ENCODE measurements at places on chromosomes 3 and 15. TPM values are rescaled to one million over a fixed set of nuclear protein-coding genes. Genes with fewer than 3 reads are reported as not detected.

- no peak for DNase-seq
Measured at GRCh38 chr15:89671687-89672086, 7.5 kb downstream of the PLIN1 start.

GRCh38 chr15:43517354-43518196, at the start of gene MAP1A:
TSS of gene MAP1A (plus strand) at chr15:43517608. CDS start at chr15:43521474, 3,866 bp downstream.
- DNase-seq = peak; percentile 68

DNA sequence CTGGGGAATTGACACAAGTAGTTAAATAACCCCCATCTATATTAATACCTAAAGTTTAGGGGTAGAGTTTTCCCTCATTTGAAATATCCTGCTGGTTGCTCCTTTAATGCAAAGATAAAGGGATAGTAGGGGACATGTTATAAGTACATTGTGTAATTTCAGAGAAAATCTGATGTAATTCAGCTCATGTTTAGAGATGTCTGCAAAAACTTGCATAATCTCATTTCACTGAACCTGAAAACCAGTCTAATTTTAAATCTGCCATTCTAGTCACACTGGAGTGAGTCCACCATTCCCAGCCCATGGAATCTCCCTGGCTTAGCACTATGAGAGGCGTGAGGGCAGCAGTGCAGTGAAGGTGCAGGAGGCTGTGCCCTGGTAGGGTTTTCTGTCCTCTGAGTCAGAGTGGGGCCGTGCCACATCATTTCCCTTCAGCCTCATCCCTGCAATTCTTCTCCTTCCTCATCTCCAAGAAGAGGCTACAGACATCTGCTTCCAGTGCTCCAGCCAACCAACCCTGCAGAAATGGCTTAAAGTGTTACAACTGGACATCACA, 246.3 kb upstream of the UMPS start:
- no peak for DNase-seq

DNA sequence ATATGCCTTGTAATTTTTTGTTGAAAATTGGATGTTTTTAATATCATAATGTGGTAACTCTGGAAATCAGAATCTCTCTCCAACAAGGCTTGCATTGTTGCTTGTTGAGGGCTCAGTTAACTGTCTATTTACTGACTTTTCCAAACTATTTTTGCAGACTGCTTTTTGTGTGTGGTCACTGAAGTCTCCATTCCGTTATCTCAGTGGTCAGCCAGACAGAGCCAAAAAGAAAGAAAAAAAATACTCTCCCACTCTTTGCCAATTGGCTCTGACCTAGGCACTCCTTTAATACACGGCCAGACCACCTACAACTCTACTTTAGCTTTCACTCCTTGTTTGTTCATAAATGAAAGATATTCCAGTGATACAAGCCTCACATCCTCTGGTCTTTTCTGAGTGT, 52.5 kb downstream of the IFT80 start:
- no peak for DNase-seq

DNA sequence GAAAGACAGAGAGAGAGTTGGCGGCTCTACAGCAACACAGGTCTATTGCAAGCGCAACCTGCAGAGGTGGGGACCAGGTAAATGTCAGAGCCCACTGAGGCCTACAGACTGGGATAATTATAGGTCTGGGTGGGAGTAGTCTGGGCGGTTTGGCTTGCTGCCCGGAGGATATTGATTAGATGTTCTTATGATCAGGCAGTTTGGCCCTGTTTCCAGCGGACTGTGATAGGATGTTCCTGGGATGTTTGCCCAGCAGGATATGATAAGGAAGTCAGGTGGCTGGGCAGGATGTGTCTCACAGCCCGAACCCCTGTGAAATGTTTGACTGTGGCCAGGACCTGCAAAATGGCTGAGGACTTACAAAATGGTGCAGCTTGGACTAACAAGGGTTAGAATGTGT, 364.9 kb downstream of the NAALADL2 start:
- peak; percentile 83 for DNase-seq

GRCh38 chr3:46368569-46368968, 2.2 kb upstream of the CCR5 start:
- peak; percentile 75 for DNase-seq

GRCh38 chr15:63597038-63597790, at the start of gene FBXL22:
TSS of gene FBXL22 (plus strand) at chr15:63597387. CDS start at chr15:63597393, 6 bp downstream.
- DNase-seq = peak; percentile 76

GRCh38 chr3:98274914-98275313, 7.4 kb upstream of the OR5H2 start:
- DNase-seq = no peak

DNA sequence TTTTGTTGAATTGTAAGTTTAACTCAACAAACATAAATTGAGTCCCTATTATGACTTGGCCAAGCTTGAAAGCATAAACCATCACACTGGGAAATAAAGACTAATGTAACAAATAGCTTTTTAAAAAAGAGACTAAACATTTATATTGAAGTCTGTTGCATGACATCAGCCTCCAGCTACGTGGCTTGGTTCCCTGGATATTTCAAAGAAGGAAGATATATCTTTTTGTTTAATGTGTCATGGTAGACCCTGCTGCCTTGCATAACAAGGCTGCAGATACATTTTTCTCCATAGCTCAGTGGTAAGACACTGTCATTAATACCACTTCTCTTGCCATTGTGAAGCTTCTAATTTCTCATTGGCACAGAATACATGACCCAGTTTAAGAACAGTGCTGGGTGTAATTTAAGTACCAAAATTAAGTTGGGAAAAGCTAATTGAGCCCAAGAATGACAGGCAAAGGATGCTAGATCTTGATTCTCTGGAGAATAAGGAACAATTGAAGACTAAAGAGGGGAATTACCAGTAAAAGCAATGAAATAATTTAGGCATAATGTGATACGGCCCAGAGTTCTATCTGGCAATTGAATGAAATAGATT, 14.0 kb downstream of the RCN2 start:
- DNase-seq = no peak

GRCh38 chr15:66885281-66885915, 180.0 kb upstream of the SMAD3 start:
- no peak for DNase-seq

DNA sequence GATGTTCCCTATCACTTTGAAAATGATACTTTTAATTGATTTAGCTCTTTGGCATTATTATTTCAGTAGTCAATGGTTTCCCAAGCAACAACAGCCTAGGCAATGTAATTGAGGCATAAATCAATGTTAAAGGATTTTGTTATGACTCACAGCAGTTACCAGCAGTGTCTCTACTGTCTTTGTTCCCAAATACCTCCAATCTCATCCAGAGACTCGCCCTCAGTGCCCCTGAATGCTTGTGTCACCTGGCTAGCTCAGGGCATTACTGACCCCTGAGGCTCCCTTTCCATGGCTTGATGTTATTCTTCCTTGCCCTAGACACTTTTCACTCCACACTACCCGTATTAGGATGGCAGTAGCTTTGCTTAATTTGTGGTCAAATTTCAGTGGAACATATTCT, 227.2 kb downstream of the SQOR start:
- DNase-seq = no peak

DNA sequence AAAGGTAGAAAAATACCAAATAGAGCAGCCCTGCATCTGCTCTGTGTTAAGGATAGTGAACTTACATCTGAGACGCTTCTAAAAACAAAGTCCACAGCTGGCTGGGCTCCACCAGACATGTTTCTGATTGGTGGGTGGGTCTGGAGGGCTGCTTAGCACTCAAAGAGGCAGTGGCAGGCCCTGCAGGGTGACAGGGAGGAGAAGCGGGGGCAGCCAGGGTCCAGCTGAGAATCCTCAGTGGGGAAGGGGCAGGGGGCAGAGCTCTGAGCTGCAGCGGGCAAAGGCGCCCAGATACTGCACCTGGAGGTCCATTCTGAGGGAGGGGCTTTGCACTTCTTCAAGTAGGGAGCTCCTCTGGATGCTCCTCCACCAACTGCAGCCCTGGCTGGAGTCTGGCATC, 28.1 kb downstream of the PRR23E start:
- no peak for DNase-seq

DNA sequence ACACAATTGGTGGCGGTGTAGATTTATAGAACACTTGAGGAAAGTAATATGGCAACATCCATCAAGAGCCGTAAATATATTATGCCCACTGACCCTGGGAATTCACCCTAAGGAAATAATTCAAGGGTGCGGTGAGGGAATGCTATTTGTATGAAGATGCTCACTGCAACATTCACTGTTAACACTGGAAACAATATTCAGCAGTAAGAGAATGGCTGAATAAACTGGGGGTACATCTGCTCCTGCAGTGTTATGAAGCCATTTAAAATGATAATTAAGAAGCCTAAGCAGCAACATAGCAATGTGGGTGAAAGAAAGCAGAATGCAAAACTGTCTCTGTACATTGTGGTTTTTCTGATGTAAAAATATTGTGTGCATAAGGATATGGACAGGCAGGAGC, 87.6 kb downstream of the RAB11A start:
- no peak for DNase-seq

GRCh38 chr3:23760325-23760724, 45.4 kb upstream of the UBE2E1 start:
- no peak for DNase-seq

GRCh38 chr15:69637818-69638217, 185.2 kb downstream of the RPLP1 start:
- no peak for DNase-seq

Gene SLC15A2
- polyA plus RNA-seq = 1.4 TPM

Gene SPINT1
- 0.43 TPM for polyA plus RNA-seq

Gene ZBTB38
- 14.6 TPM for polyA plus RNA-seq

Gene PPP1R14D
- not detected for polyA plus RNA-seq

Gene RASA2
- 2.1 TPM for polyA plus RNA-seq

Gene RBP2
- polyA plus RNA-seq = not detected

Gene PYDC2
- polyA plus RNA-seq = not detected

Gene TMEM108
- polyA plus RNA-seq = 5.2 TPM

All from right cardiac atrium (tissue), 5 donors.